ENCODE measurements at places on chromosomes 6 and 20. TPM values are rescaled to one million over a fixed set of nuclear protein-coding genes. Genes with fewer than 3 reads are reported as not detected.

DNA sequence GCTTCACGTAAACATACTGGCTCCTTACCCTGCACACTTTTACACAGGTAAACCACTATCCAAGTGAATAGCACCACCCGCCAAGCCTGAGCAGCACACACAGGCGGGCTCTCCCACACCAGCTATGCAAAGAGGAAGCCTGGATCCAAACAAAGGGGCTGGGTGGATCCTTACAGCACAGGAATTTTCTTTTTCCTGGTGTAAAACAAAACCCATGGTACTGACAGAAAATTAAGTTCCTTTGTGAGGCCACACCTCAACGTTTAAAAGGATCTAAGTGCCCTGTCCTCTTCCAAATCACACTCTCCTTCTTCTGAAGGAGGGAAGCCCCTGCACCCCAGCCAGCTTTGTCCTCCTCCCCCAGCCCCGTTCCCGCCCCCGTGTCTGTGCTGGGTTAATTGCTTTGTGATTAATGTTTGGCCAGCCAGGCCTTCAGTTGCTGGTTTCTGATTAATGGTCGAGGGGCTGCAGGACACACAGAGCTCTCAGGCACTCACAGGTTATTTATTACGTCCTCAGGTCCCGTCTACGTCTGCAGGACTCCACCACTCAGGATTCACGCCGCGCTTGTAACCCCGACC lies 6.1 kb downstream of the DACT2 start:
- no peak for DNase-seq

DNA sequence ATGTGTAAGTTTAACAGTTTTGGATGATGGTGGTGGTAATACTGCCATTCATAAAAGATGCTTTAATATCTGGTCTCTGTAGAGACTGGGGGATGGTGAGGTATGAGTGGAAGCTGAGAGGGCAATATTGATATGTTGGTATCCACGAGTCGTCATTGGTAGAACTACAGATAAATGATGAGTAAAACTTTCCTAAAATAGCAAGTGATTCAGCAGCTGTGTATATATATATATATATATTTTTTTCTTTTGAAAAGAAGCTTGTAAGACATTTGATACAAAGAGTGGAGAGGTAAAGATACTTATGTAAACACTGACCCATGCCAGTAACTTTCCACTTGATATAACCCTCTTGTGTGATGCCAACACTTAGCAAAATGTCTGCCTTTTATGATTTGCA lies 41.7 kb upstream of the CITED2 start:
- DNase-seq = no peak

DNA sequence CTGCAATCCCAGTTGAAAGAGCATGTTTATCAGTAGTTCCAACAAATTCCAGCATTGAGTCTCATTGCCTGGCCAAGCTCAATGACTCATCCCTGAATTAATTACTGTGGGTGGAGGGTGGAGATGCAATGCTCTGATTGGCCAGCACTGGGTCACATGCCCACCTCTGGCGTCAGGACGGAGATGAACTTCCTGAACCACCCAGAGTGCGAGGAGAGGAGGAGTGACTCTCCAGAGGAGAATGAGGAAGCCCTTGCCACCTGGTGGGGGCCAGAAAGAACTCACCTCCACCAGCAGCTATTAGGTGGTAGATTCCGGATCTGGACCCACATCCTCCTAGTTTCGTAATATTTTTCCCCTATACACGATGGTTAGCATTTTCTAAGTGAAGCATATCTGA lies 283.9 kb downstream of the TBC1D7 start:
- no peak for DNase-seq

VSTM2L gene
- total RNA-seq = 45.8 TPM

- DNase-seq = no peak
Observed at GRCh38 chr6:33945931-33946330, 142.1 kb upstream of the MLN start.

- DNase-seq = no peak
Observed at GRCh38 chr20:37161830-37162549, 17.1 kb upstream of the RPN2 start.

DNA sequence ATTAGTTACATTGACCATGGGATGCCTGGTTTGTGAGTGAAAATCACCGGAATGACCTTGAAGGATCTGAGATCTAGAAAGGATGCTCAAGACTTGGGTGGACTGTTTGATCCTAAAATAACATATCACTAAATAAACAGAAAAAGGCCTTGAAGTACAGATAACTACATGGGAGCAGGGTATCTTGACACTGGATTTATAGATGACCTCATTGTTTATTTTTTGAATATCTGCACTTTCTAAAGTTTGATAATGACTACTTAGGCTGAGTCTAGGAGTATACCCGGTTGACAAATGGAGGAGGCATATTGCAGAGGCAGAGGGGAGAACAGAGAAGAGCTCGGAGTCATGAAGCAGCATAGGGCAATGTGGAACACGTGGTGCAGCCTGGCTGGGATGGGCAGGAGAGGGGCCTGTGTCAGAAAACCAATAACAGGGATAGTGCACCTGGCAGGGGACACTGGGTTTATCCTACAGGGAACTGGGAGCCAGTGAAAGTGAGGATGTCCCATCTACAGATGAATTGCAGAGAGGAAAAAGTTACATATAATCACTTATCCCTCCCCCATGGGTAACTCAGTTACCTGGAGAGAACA lies 50.3 kb downstream of the PLAGL1 start:
- no peak for DNase-seq

ZBTB9 gene
- total RNA-seq = 7.0 TPM

BANF2 gene
- total RNA-seq = not detected

BPIFA3 gene
- total RNA-seq = not detected

FARS2 gene
- 18.4 TPM for total RNA-seq

HLA-E gene
- total RNA-seq = 161 TPM

GRCh38 chr6:57328074-57328473 lies 10.6 kb downstream of the PRIM2 start:
- no peak for DNase-seq

GRCh38 chr20:33145521-33145920 lies 22.4 kb upstream of the BPIFA2 start:
- DNase-seq = no peak

- DNase-seq = no peak
Observed at GRCh38 chr6:46808806-46809205, 15.6 kb downstream of the MEP1A start.

- no peak for DNase-seq
Observed at GRCh38 chr6:157063923-157064322, 259.4 kb downstream of the TMEM242 start.

- DNase-seq = no peak
Observed at GRCh38 chr6:89954721-89955148, 60.5 kb downstream of the GJA10 start.

GRCh38 chr6:54519161-54519560 lies 210.9 kb downstream of the TINAG start:
- no peak for DNase-seq

GRCh38 chr6:165976684-165977083 lies 191.0 kb downstream of the TBXT start:
- no peak for DNase-seq

- no peak for DNase-seq
Observed at GRCh38 chr20:33883164-33883563, 72.0 kb downstream of the CHMP4B start.

- peak; percentile 58 for DNase-seq
Observed at GRCh38 chr6:20946022-20946421, 411.8 kb downstream of the CDKAL1 start.

DNA sequence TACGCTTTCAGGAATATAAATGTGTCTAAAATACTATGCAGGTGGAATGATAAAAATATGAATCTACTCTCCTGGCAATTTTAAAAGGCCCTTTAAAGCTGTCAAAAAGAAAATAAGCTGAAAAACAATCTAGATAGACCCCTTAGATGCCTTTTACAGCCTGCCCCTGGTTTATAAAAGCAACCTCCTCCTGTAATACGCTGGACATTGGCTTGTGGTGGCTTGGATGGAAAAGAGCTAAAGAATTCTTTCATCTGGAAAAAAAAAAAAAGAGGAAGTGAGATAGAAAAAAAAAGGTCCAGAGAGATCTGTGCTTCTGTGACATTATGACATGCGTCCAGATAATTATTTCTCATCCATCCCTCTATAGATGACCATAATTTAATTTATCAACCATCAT lies 115.9 kb upstream of the NRSN1 start:
- DNase-seq = no peak

DNA sequence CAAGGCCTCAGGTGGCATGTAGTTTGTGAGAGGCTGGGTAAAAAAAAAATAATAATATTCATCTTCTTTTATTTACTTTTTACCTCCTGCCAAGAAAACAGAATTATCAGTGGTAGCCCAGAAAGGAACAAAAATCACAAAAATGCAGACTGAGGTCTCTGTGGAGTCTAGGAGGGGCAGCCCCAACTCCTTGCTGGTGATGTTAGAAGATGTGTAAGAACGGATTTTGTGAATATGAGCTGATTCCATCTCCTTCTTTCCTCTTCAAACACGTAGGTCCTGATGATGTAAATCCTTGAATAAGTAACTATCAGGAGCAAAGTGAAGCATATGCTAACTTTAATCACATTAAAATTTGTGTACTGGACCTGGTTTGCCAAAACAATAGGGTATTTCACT lies 226.8 kb downstream of the EYA4 start:
- no peak for DNase-seq

PPP1R16B gene
- total RNA-seq = 0.12 TPM

DNA sequence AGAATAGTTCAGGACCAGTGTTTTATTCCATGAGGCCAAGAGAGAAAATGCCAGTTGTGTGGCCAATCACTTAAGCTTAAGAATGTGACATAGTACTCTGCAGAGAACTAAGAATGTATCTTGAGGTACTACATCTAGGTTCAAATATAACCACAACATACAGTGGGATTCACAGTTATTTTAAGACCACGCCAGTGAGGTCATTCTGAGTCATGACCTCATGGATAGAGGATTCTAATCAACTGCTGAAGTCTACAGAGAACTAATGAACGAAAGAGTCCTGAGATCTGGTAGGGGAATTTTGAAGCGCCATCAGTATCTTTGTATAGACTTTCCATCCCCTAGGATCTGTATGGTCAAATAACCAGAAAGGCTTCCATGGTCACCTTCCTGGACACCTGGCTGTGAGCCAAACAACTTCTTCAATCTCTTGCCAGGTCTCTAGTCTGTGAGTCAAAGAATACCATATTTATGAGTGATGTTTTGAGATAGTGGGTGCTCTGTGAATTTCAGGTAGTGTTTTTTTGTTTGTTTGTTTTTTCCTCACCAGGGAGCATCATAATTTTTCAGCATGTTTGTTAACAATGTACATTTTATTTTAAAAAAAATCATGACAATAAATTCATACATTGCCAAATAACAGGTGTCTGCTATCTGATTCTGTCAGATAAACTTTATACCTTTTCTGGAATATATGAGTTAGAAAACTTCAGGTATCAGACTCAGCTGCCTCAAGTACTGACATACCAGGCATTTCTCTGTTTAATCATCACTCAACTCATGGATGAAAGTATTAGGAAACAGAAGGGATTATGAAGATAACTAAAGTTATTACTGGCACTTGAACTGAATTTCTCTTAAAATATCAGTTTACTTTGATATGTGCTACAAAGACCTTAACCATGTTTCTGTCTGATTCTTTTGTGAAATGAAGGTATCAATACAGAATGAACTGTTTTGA lies 217.9 kb downstream of the PLCB4 start:
- peak; percentile 33 for DNase-seq

DNA sequence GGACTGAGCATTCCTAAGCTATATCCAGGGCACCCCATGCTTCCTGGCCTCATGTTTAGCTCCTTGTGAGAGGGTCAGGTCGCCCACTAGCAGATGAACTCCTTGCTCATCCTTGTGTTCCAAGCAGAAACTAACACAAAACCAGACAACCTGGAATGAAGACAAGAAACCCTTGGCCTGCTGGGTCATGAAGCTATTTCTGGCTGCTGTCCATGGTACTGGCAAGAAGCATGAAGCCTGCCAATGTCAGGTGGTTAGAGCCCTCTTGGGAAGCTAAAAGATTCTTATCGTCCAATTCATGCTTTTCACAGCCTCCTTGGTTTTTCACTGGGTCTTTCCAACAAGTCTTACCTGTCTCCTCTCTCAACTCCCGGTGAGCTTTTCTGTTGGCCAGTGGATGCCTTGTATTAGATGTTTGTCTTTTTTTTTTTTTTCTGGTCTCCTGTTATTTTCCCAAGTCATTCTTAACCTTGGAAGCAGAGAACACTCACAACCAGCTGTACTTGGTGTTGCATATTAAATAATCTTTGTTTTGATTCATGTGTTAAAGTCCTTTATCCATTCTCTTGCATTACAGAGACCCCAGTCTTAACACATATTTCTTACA lies 180.3 kb downstream of the ANKRD60 start:
- peak; percentile 75 for DNase-seq

DEFB132 gene
- total RNA-seq = not detected

EPHA7 gene
- 0.52 TPM for total RNA-seq

DNA sequence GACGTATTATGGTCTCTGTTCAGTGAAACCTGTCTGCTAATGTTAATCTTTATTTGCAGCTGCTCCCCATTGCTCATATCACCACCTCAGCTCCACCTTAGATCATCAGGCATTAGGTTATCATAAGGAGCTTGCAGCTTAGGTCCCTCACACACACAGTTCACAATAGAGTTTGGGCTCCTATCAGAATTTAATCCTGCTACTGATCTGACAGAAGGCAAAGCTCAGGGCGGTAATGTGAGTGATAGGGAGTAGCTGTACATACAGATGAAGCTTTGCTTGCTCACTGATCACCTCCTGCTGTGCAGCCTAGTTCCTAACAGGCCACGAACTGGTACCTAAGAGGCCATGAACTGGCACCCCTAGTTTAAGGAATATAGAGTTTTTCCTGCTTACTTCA lies 989.7 kb downstream of the EYS start:
- no peak for DNase-seq

GRCh38 chr6:161141173-161141572 lies 132.7 kb downstream of the AGPAT4 start:
- no peak for DNase-seq

SLC17A2 gene
- total RNA-seq = not detected

GRCh38 chr6:74579794-74580193 lies 626.1 kb downstream of the COL12A1 start:
- no peak for DNase-seq

FAM184A gene
- total RNA-seq = 4.4 TPM

DNA sequence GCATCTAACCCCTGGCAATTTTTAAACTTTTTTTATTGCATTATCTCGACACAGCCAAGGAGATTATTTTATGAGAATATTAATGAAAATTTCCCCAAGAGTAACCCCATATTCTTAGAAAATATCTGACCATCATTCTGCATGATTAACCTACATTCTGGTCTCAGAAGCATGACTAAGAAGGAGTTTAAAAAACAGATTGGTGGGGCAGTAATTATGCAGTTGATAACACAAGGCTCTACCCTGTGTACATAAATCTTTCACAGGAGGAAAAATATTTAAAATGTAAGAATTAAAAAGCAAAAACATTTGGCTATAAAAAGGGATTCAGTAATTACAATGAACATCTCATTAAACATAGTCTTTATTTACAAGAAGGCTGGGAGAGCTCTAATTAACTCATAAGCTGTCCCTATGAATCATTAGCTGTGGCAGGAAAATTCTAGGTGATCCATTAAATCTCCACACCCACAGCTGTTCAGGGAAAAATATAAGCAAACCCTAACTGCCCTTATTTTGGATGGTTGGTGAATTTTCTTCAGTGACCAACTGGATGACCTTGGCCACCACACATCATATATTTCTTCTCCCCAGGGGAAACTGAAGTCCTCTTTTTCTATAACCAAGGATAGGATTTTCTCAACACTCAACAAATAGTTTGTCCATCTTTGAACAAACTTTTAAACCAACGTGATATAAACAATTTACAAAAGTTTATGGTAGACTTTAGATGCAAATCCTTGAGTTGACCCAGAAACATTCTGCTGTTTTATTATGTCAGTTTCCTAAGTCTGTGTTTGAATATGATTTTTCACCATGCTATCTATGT lies 59.5 kb downstream of the PDE7B start:
- DNase-seq = no peak

LPIN3 gene
- 24.1 TPM for total RNA-seq

- DNase-seq = no peak
Observed at GRCh38 chr6:87115402-87116135, 20.7 kb upstream of the CGA start.
